ENCODE measurements at places on chromosomes 6 and 20. TPM values are rescaled to one million over a fixed set of nuclear protein-coding genes. Genes with fewer than 3 reads are reported as not detected.

RPN2 gene
- 288 TPM for total RNA-seq

PPP1R3G gene
- 2.6 TPM for total RNA-seq

MYH7B gene
- total RNA-seq: 0.09 TPM

RNF39 gene
- total RNA-seq: 0.05 TPM

LAMA4 gene
- total RNA-seq: 0.80 TPM

OXT gene
- total RNA-seq: not detected

ENPP5 gene
- total RNA-seq: not detected
